NCI-H146 (cell line): ENCODE measurements at places on chromosomes 12 and 14.

DNA sequence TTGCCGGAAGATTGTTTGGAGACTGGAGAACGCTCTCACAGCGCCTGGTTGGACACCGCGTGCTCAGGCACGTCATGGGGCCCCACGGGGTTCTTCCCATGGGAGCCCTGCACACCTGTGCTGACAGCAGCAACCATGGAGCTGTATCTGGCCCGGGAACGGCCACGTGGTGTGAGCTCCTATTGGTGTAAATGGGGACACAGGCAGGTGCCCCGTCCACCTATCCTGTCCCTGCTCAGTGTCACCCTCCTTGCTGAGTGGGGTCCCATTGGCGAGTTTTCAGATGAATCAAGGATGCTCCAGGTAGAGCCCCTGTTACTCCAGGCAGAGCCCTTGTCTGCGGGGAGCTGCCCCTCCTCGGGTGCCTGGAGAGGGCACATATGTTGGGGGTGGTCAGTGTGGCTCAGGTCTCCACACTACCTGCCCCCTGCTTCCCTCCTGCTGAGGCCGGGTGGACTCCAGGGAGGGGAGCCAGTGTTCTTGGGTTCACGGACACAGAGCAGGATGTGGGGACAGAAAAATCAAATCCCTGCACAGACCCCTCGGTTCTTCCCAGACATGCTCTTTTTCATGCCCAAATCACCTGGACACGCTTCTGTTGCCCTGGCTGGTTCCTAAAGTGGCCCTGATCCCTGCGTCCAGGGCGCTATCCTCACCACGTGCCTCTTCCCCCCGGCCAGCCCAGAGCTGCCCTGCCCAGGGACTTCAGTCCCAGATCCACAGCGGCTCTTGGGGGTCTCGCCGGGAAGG lies 250.1 kb downstream of the ADGRD1 start:
- no peak for DNase-seq

- no peak for DNase-seq
Observed at GRCh38 chr12:20492251-20492760, 124.0 kb downstream of the PDE3A start.

GRCh38 chr12:92034858-92035401 lies 110.7 kb downstream of the BTG1 start:
- DNase-seq, result peak; percentile 73

DNA sequence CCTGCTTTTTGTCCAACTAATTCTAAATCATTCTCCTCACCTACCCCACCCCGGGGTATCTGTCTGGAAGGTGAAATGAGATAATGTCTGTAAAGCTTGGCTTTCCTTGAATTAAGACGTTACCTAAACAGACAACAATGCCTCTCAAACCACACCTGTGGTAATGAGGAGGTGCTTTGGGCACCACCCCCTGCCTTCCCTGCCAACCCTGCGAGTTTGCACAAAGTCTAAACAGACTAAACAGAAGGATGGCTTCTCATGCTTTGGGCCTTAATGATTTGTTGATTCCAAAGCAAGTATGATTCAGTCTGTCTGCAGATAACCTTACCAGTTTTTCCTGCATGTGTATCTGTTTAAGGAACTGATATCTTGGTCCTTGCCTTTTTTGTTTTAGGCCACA lies 82.4 kb downstream of the ZFC3H1 start:
- no peak for DNase-seq

DNA sequence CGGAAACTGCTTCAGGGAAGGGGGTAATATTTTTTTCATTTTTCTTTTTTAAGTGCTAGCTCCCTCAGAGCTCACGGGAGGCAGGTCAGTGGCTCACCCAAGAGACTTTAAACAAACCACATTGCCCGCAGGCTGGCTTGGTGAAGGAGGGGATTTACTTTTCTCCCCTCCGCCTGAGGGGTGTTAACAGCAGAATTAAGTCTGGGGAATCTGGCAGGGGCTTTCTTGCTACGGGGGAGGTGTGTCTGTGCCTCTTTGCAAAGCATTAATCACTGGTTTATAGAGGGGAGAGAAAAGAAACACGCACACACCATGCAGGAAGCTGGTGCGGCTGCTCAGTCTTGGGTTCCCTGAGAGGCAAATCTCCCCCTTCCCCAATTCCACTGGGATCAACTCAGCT lies 26.2 kb upstream of the TBX3 start:
- no peak for DNase-seq

- no peak for DNase-seq
Observed at GRCh38 chr12:57148469-57149244, 1.2 kb upstream of the LRP1-AS start.

DNA sequence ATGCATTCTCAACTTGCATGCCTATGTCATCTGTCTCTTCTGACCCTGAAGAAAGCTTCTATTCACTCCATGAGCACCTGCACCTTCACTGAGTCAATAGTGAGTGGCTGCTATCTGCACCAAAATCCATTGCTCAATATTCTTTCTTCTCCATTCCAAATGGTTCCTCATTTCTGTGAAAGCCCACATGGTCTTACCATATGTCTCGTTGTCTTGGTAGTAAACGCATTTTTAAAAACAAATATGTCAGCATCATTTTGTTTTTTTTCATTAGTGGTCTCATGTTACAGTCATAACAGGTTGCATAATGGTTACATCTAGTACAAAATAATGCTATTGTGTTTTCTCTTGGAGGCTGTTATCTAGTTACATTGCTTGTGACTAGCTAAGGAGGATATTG lies 106.9 kb upstream of the CPM start:
- DNase-seq, result no peak

DNA sequence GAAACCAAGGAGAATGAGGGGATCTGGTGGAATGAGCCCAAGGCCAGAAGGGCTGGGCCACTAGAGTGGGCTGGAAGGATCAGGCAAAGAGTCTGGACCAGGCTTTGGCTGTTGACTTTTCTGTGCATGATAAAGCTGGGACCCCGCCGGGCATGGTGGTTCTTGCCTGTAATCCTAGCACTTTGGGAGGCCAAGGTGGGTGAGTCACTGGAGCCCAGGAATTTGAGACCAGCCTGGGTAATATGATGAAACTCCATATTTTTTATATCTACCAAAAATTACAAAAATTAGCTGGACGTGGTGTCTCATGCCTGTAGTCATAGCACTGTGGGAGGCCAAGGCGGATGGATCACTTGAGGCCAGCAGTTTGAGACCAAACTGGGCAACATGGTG lies 393 bp upstream of the KLHL33 start:
- no peak for DNase-seq

- DNase-seq, result no peak
Observed at GRCh38 chr12:94640134-94640928, 10.0 kb downstream of the TMCC3 start.

DNA sequence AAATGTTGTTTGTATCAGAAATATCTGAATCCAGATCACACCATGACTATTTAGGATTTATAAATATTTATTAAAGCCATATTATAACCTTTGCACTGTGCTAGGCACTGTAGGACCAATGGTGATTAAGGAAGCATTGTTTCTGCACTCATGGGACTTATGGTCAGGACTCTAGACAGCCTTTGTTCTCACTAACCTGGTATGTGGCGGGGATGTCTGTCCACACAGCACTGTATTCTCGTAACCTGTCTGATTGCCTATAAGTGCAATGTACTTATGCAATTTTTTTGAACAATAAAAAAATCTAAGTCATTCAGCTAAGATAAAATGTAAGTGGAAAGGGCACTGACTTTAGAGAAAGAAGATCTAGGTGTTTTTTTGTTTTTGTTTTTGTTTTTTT lies 6.7 kb upstream of the SSPN start:
- no peak for DNase-seq

DNA sequence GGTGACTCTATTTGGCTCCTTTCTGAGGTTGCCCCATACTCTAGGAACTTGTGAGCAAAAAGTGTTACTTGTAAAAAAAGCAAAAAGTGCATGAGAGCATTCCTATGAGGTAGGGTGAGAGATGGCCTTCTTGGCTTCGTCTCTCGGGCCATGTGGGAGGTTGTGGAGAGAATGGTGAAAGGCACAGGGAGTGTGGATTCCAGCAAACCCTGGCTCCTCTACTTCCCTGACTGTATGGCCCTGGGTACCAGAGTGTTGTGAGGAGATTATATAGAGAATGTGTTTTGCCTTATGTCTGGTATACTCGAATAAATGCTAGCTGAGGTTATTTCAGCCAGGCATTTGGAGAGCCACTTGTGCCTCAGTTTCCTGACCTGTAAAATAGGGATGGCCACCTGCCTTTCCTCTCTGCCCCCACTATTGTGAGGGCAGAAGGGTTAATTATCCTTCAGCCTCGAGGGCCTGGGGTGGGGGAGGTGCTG lies 11.0 kb downstream of the PLEKHG3 start:
- DNase-seq, result no peak

- no peak for DNase-seq
Observed at GRCh38 chr12:51976376-51977160, 25.1 kb downstream of the ACVR1B start.

GRCh38 chr14:61802010-61802568 lies 39.9 kb downstream of the SNAPC1 start:
- no peak for DNase-seq

- DNase-seq, result no peak
Observed at GRCh38 chr14:65483647-65484046, 71.1 kb downstream of the FUT8 start.

- no peak for DNase-seq
Observed at GRCh38 chr12:67925077-67925476, 64.2 kb upstream of the IFNG-AS1 start.

DNA sequence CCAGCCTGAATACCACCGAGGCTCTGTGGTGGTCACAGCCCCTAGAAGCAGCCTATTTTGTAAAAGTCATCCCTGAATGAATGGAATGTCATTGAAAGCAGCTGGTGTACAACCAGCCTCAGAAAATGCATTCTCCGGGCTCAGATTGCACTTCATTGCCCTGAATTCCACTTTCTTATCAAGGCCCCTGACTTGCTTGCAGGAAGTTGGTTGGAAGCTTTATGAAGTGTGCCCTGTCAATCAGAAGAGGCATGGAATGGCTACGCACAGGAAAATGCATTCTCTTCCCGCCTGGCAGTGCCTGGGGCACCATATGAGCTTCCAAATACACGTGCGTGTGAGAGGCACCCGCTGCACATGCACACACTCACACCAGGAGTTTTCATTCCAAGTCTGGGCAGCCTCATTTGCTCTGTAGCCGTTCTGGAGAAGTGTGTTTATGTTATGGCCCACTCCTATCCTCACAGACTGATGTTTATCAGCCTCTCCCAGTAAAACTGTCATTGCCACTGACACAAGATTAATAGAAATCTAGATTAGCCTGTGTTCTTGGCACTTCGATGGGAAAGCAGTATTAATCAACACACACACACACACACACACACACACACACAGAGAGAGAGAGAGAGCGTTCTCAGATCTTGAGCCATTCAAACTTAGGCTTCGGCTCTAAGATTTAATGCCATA lies 63.9 kb downstream of the NUAK1 start:
- no peak for DNase-seq

GRCh38 chr12:28603239-28603638 lies 413.0 kb downstream of the CCDC91 start:
- no peak for DNase-seq

DNA sequence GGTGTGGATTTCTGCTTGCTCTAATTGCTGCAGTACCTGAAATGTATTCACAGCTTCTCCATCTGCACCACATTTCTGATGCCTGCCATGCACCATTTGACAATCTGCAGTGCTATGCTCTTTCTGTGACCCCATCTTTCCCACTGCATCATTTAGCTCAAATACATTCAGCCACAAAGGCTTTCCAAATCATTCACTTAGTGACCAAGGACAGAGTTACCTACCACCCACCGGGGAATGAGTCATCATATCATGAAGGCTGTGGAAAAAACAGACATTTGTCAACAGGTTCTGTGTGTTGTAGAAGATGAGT lies 465.5 kb upstream of the ATP2B1 start:
- DNase-seq, result no peak

GRCh38 chr14:64704143-64704742 lies at the start of gene PLEKHG3:
PLEKHG3 (plus strand) TSS chr14:64704424; CDS start chr14:64727632, 23,208 bp downstream.
- peak; percentile 83 for DNase-seq

- DNase-seq, result no peak
Observed at GRCh38 chr12:54954228-54954627, 30.3 kb downstream of the TESPA1 start.

- DNase-seq, result no peak
Observed at GRCh38 chr12:1410794-1411193, 183.6 kb downstream of the FBXL14 start.

DNA sequence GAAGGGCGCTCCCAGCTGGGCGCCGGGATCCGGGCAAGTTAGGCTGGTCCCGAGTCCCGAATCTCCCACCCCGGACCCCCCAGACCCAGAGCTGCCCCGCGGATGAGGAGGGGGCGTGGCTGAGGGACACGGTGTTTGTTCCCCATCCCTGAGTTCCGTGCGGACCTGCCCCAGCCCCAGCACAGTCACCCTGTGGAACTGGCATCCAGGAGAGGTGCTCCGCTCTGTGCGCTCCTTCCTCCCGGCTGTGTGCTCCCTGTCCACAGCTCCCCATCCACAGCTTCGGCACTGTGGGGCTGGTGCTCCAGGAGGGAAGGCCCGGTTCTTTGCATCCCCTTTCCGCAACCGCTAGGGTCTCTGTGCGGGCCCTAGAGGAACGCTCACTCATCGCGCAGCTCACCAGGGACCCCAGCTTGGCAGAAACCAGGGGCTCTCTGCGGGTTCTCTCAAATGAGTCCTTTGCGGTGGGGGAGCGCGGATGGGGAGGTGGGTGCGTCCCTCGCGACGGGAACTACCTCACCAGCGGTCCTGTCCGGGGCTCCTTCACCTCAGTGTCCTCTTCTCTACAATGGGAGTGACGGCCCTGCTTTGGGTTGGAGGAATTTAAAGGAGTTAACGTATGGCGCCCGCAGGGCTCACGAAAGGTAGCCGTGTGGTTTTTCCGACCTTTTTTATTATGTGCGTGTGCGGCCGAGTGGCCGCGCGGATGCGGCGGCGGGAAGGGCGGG lies 845 bp downstream of the TMEM132C start:
- DNase-seq, result no peak

DNA sequence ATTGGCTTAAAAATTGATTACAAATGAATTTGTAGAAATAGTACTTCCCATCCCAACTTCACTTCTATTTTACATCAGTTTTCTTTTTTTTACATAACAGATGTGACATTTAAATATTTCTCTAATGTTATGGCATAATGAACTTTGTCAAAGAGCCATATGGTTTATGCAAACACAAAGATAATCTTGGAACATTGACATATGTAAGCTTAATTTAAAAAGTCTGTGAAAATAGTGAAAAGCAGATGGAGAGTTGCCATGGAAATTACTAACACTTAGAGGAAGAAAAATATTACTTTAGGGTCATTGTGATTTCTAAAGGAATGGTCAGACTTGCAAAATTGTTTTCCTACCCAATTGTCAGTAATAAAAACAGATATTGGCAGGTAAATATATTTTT lies 232.4 kb downstream of the AEBP2 start:
- no peak for DNase-seq
